ENCODE measurements at places on chromosomes 11 and 22. TPM values are rescaled to one million over a fixed set of nuclear protein-coding genes. Genes with fewer than 3 reads are reported as not detected.

DNA sequence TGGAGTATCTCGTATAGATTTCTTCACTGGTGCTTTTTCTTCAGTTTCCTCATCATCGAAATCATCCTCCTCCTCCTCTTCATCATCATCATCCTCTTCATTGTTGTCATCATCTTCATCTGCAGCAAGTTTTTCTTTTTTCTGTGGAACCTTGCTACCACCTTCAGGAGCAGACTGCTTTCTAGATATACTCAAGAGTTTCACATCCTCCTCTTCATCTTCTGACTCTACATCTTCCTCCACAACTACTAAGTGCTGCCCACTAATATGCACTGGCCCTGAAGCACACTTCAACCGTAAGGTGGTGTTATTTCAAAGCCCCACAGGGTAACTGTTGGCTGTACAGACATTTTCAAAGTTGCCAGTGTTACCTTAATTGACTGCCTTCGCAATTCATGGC lies 17.1 kb downstream of the OR2AT4 start:
- no peak for DNase-seq

DNA sequence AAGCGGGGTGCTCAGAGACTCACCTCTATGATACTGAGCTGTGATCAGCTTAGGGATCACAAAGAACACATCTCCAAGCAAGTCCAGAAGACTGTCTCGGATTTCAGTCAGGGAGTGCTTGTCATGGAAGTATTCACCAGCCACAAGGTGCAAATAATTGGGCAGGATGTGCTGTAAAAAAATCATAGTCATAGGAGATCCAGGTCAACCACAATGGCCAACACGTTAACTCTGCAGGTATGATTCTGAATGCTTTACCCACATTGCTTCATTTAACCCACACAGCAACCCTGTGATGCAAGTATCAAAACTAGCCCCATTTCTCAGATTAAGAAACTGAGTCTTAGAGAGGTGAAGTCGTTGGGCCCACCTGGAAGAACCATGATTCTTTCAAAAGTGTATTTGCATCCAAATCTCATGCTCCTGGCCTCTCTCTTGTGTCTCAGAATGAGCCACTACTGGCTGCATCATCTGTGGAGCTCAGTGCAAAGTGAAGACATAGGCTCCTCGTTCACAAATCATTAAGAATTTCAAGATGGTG lies 179.3 kb downstream of the BCR start:
- no peak for DNase-seq

GRCh38 chr11:130029137-130029536 lies 26.5 kb upstream of the PRDM10 start:
- DNase-seq: no peak

- DNase-seq: no peak
Measured at GRCh38 chr11:2696455-2696854, 3.3 kb downstream of the KCNQ1OT1 start.

DNA sequence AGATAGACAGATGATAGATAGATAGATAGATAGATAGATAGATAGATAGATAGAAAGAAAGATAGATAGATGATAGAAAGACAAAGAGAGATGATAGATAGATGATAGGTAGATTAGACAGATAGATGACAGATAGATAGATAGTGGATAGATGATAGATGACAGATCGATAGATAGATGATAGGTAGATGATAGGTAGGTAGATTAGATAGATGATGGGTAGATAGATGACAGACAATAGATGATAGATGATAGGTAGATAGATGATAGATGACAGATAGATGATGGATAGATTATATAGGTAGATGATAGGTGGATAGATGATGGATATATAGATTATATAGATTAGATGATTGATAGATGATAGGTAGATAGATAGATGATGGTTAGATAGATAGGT lies 4.3 kb downstream of the LZTR1 start:
- no peak for DNase-seq

The RTN4RL2 gene
- polyA plus RNA-seq: 0.45 TPM

- DNase-seq: no peak
Measured at GRCh38 chr11:79116600-79116999, 324.2 kb downstream of the TENM4 start.

DNA sequence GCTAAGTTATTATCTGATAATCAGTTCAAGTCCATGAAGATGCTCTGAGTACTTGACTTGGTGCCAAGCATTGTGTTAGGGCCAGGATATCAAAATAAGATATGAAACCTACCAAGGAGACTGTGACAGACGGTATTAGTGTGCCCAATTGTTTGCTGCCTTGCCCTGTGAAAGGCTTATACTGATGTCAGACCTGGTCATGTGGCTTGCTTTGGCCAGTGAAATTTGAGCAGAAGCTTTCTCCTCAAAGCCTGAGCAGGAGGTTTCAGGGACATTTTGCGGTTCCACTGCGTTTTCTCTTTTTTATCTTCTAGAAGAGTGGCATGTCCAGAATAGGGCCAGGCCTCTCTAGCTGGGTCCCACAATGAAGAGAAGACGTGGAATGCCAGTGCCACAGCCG lies 15.8 kb upstream of the PKNOX2 start:
- no peak for DNase-seq

DNA sequence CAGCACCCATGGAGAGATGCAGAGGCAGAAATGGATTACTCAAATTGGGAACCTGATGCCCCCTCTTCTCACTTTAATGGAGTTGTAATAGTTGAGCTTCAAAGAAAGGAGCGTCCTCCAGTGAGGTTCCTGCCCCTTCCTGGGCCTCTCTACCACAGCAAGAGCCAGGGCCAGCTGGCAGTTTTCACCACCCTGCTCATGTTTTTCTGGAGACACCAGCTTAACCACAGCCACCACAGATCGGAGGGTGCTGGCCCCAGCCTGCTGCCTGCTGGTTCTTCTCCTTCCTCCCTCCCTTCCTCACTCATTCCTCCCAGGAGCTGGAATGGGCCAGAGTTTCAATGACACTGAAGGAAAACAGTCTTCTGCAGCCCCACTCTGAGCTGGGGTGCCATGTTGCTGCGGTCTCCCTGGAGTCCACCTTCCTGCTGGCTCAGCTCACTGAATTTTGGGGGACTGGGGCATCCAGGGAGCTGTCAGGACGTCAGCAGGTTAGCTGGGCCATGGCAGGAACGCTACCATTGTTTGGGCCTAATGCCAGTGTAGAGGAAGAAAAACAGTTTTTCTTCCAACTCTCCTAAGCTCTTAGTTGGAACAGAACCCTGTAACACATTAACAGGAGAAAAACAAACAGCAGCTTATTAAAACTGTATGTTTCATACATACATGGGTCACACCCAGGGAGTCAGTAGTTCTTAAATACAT lies 57.7 kb downstream of the TRAF6 start:
- no peak for DNase-seq

DNA sequence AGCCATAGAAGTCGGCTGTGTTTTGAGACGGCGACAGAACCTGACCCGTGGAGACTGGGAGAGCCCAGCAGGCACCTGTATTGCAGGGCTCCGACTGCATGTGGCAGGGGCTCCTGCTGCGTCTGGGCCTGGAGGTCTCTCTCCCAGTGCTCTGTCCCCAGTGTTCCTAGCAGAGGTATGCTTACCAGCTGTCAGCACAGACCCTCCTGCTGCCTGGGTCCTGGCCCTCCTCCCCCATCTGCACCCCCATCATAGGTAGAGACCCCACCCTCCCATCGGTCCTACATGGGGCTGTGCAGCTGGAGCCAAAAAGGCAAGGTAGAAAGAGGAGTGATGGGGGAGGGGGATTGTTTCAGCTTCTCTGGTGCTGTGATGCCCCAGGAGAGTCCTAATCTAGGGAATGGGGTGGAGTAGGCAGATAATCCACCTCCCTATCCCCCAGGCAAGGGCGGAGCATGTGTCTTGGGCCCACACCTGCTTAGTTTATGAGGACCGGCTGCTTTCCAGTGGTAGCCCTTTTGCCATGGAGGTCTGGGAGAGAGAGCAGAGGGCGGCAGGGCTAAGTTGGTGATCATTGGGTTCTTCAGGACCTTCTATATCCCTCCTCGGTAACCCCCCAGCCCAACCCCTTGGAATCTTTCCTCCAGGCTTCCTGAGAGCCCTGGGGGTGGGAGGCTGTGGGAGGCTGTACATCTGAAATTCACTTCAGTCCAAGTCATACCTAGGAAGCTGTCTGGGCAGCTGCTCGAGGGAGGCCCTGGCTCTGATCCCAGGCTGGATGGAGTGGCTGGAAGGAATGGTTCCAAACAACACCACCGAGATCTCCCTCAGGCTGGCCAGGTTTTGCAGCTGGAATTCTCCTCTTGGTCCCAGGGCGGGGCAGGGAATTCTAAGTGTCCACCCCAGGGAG lies 5.3 kb downstream of the SLC7A4 start:
- DNase-seq: peak; percentile 29

DNA sequence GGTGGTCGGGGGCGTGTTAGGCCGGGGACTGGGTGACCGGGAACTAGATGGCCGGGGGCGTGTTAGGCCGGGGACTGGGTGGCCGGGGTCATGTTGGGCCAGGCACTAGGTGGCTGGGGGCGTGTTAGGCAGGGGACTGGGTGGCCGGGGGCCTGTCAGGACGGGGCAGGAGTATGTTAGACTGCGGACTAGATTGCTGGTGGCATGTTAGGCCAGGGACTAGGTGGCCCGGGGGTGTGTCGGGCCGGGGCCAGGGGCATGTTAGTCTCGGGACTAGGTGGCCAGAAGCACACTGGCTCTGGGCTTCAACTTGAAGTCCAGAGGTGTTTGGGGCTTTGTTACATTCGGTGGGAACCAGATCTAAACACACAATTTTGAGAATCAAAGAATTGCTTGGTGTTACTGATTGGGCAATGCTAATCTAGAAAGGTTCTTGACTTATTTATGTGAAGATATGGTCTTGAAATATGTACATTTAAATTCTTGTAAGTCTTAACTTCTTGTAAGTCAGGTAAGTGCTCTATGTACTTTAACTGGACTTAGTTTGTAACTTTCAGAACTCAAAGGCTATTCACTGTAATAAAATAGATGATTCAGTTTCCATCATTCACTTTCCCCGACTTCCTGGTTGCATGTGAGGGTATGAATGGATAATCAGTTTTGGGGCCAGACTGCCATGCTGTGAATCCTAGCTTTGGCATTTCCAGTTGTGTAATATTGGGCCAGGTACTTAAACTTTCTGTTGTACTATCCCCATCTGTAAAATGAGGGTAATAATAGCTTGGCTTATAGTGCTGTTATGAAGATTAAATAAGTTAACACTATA lies 1.1 kb downstream of the EXT2 start:
- no peak for DNase-seq

The PTPRCAP gene
- 0.12 TPM for polyA plus RNA-seq

Measured in AG04450 (cell line).